ENCODE measurements at places on chromosomes 6 and 20.

DNA sequence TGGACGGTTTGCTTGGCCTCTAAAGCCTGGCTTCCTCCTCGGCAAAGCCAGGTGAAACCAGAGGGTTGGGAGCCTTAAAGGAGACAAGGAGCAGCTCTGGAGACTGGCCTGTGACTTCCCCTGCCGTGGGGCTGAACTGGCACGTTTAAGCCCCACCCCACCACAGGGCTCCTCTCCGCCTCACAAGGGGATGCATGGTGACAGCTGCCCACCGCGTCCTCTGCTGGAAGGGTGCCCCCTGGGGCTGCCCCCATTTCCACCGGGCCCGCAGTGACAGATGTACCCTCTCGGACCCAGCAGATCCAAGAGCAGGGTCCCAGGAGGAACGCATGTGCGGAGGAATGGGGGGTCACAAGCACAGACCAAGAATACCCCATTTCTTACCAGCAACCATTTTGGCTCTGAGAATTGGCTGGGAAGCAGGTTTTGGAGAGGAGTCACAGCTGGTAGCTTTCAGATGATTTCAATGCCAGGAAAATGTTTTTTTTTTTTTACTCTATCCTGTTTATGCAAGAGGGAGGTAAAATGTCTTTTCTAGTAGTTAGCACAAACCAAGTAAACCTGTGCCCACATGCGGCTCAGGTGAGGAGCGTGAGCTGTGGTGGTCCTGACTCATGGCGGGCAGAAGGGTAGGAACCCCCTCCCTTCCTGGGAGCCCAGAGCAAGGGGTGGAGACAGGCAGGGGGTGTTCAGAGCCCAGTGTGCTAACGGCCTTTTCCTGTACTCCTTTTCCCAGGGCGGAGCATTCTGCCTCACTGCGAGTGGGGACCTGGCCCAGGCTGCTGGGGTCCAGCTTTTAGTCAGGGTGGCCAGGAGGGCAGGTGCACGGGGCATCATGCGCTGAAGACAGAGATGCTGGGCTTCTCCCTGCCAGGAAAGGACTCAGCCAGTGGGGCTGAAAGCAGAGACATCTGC is 33.0 kb downstream of the FRMD1 start:
- peak; percentile 6 for DNase-seq

DNA sequence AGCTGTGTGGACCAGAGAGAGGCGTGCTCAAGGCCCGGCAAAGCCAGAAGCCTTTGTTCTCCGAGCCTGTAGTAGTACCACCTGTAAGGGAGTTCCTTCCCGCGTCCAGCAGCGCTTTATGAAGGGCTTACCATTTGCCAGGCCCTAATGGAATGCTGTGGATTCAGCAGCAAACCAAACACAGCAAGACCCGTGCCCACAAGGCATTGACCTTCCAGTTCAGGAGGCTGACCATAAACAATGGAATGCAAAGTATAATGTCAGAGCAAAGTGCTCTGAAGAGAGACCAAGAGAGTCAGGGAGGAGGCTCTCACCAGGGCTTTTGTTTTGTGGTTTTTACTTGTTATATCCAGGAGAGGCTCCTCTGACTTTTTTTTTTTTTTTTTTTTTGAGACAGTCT is 209.8 kb downstream of the ZMYND8 start:
- DNase-seq = no peak

GRCh38 chr20:18705490-18705889 is 108.1 kb upstream of the SCP2D1 start:
- no peak for DNase-seq

DNA sequence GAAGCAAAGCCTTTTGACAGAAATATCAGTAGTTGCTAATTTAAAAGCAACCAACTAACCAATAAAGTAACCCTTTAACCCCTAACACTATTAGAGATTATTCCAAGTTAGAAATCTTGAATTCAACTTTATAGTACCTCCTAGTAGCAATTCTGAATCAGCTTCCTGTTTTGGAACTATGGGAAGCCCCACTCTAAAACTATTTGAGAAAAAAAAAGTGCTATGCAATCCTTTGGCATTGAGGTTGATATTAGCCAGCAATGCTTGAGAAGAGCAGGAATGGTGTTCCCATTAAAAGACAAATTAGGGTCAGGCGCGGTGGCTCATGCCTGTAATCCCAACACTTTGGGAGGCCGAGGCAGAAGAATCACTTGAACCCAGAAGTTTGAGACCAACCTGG is 306.2 kb upstream of the ZFP64 start:
- DNase-seq = no peak

GRCh38 chr6:144263786-144264185 is 21.3 kb upstream of the UTRN start:
- no peak for DNase-seq

GRCh38 chr6:107442938-107443607 is 16.3 kb downstream of the PDSS2 start:
- DNase-seq = no peak
